ENCODE measurements at places on chromosomes 1 and 21.

DNA sequence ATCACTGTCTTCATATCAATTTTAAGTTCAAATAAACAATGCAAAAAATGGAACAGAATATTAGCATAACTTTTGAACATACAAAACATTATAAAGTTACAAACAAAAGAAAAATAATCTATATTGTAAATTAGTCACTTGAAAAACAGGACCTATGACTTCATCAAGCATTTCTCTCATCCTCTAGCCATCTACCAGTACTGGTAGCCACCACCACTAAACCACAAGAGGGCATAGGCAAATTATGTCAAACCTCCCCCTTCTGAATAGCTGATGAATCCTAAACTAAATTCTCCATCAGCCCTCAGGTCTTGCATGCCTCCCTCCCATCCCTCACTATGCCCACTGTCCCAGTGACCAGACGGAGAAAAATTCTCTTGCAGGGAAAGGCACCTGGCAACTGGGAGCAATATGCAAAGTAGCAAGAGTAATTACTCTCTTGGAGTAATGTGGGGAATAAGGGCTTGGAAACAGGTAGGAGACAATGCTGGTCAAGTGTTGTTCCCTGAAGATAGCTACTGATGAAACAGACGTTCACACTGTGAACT is 37.1 kb downstream of the SSX2IP start:
- no peak for DNase-seq

GRCh38 chr1:192545896-192546521 is 29.6 kb upstream of the RGS1 start:
- no peak for DNase-seq

- DNase-seq: no peak
Measured at GRCh38 chr1:55987491-55988249, 591.7 kb downstream of the PLPP3 start.

DNA sequence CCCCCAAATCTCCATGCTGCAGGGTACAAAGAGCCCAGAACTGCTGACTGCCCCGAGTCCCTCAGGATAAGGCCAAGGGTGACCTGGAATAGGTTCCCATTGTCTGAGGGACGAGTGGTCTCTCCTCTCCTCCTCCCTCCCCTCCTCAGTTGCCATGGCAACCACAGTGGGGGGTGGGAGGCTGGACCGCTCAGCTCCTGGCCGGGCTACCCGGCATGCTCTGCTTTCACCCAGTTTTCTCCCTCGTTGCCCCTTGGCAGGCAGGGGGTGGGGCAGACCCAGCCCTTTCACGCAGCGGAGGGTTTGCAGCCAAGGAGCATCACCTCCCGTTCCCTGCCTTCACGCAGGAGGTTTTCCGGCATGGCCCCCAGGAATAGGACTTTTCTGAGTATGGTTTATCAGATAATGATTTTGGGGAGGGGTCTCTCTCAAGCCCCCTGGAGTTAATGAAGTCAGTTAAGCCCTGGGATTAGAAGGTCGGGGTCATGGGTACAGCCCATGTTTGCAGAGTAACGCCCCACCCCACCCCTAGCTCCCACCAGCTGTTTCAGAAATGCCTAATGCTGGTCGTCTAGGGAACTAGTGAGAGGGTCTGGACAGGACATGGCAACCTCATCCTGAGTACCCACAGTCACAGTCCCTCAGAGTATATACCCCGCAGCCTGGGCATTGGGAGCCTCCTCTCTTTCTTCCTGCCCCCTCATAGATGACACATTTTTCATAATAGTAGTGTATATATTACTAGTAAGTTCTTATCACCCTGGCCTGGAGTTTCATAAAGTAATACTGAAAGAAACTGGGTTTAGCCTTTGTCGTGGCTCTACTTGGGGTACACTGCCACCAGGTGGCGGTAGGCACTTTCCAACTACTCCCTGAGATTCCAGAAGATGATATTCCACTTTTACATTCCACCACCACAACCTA is 20.7 kb downstream of the C1QB start:
- DNase-seq: no peak

DNA sequence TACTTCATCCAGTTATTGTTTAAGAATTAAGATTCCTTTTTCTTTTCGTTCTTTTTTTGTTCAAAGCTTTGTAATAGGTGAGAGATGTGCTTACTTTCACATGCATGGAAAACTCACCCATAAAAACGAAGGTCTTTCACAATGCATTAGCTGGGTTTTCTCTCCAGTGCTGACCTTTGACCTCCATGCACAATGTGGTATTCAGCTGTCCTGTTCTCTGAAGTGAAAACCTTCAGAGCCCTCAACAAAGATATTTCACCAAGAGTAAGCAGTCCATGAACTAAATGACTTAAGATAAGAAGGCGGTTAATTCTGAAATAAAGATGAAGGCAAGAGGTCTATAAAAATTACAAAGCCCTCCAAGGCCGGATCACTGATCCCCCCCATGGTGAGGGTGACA is 77.1 kb upstream of the IPO9 start:
- no peak for DNase-seq

DNA sequence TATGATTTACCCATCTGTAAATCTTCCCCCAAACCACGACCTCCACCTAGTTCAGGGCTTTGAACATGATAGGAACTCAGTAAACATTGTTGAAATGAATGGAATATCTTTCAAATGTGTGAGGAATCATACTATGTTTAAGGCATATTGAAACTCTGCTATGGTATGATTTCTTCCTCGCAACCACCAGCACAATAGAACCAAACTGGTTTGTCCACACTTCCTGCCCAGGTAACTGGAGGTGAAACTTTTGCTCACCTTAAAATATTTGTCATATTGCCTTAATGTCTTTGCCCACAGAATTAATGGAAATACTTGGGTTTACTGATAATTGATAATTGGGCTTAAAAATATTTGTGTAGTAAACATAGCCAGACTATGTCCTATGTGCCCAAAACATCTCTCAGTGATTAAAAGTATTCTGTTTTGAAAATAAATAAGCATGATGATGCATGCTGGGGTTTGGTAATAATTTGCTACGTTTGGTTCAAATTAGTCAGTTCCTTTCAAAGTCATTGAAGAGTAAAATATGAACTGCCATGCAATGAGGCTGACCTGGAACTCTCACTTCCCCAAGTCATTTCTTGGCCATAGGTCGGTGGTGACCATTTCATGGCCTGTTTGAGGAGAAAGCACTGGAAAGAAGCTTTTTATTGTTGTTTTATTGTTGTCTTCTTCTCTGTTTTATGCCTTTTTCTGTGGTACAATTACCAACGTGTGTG is 73.3 kb downstream of the TNFSF18 start:
- DNase-seq: no peak

- no peak for DNase-seq
Measured at GRCh38 chr1:37255136-37255795, 219.1 kb upstream of the ZC3H12A start.

DNA sequence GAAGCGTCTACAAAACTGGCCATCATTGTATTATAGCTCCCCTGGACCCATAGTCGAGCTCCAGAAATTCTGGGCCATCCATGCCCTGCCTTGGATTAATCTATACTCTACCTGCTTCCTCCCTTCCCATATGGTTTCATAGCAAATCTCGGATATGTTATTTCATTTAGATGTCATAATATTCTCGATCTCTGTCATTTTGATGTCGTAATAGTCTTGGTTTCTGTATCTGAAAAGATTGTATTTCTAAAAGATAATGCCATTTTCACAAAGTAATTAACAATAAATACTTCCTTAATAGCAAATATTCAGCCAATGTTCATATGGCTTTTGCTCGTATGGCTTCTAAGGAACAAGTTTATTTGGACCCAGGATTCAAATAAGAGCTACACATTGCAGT is 35.1 kb downstream of the DIP2A start:
- no peak for DNase-seq

DNA sequence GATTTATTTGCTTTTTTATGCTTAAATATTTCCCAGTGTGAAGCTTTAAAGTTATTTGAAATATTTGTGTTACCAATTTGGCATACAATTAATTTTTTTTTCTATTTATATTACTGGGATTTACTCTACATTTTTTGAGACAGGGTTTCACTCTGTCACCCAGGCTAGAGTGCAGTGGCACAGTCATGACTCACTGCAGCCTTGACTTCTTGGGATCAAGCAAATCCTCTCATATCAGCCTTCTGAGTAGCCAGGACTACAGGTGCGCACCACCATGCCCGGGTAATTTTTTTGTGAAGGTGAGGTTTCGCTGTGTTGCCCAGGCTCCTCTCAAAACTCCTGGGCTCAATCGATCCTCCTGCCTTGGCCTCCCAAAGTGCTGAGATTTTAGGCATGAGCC is 39.5 kb downstream of the BACH1 start:
- DNase-seq: no peak

DNA sequence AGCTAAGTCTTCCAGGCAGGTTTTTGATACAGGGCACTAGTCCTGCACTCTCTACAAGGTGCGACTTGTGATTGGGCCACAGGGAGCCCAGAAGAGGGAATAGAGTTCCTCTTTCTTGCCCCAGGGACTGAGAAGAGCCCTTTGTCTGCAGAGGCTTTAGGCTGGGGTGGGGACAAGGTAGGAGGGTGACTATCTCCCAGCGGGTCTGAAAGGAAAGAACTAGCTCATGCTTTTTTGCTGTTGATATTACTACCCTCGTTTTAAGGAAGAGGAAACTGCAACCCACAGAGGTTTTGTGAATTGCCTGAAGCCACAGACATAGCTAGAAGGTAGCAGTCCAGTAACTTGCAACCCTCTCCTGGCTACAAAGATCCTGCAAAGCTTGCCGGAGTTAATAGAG is 615.2 kb downstream of the MATN1 start:
- no peak for DNase-seq

DNA sequence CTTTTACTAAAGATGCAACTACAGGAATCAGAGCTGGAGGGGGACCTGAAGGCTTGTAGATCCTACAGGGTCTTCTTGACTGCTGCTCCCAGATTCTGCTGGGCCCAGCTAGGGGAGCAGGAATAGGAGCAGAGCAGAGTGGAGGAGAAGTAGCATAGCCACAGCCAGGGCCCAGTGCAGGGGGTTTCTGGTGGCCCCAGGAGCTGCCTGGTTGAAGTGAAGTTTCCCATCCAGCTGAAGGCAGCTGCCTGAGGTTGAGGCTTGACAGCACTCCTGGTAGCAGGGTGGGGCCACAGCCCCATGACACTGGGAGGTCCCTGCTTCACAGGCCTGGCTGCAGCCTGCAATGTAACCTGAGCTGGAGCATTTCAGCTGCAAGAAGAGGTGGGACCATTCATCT is 2.0 kb upstream of the INPP5B start:
- DNase-seq: no peak

- DNase-seq: no peak
Measured at GRCh38 chr1:202047977-202048376, 37.6 kb downstream of the ELF3 start.

DNA sequence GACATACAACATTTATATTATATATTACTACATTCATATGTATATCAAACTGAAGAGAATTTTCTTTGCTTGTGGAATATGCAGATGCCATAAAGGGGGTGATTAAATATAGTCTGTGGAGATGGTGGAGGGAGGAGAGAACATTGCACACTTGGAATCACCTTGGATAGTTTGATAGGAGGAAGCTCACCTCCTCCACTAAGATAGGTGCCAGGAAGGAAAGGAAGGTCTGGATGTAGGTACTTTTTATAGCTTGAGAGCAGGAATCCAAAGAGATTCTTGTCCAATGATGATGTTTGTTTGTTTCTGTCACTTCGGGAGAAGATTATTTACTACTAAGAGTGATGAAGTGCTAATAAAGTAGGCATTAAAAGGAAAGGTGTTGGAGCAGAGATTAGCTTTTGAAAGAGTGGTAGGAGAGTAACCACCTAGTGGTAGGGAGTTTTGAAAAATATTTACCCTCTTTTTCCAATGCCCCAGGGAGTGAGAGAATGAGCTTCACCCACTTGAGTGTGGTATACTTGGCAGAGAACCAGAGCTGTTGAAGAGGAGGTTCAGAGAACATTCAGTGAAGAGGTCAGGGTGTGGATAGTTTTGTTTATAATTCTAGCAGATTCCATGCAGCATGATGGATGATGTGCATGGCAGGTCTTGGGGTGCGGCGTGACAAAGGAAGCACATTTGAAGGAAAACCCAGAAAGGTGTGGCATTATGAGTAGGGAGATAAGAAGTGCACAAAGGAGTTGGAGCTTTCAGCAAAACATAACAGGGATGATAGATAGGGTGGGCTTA is 145.0 kb downstream of the PATJ start:
- no peak for DNase-seq

All from KG1 (cell line).